ENCODE measurements at places on chromosomes 5 and 9.

- H3K27ac ChIP-seq: no peak overlapping the region
- no peaks in the 10 kb centered on the region for H3K27me3 ChIP-seq
- no peak overlapping the region for H3K4me3 ChIP-seq
- no peak for DNase-seq
Measured at GRCh38 chr5:100406640-100407039, 128.5 kb upstream of the FAM174A start.

- no peak overlapping the region for H3K27ac ChIP-seq
- no peak for DNase-seq
- H3K36me3 ChIP-seq: no peaks in the 10 kb centered on the region
- H3K4me3 ChIP-seq: no peak overlapping the region
- no peaks in the 10 kb centered on the region for H3K4me1 ChIP-seq
Measured at GRCh38 chr9:11366585-11367129, 753.9 kb upstream of the PTPRD start.

DNA sequence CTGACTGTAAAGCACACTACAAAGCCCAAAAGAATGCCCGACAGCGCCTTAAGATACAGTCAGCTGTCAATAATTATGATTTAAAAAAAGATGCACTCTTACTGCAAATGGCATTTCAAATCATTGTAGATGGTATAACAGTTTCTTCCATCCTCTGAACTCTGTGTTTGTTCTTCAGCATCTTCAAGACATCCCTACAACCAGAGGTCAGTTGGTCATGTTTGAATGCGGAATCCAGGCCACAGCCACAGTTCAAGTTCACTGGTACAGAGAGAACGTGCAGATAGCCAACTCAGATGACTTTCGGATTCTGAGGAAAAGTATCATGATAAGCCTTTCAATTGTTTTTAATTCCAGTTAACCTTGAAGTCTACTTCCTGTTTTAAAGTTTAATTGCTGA is 8.7 kb upstream of the MYOT start:
- H3K27ac ChIP-seq: no peak overlapping the region
- H3K36me3 ChIP-seq: no peaks in the 10 kb centered on the region
- DNase-seq: no peak
- no peak overlapping the region for H3K4me3 ChIP-seq
- H3K27me3 ChIP-seq: no peaks in the 10 kb centered on the region

GRCh38 chr5:10607666-10608073 is 43.8 kb downstream of the ANKRD33B start:
- H3K36me3 ChIP-seq: no peaks in the 10 kb centered on the region
- DNase-seq: no peak
- no peaks in the 10 kb centered on the region for H3K4me1 ChIP-seq
- no peak overlapping the region for H3K4me3 ChIP-seq

DNA sequence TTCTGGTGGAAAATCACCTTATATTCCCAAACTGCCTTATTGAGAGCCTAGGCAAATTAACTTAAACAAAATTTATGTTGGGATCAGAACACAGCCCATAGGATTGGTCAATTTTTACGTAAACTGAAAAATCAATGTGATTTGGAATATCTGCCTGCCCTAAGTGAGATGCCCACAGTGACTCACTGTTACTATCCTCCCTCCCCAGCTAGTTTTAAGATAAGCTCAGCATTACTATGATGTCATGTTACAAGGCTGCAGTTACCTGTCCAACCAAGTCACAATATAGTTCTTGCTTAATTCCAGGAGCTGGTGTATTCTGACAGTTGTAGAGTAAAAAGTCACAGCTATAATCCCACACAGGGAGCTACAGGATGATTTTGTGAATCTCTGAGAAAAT is 23.1 kb downstream of the SKP1 start:
- no peaks in the 10 kb centered on the region for H3K36me3 ChIP-seq
- no peaks in the 10 kb centered on the region for H3K27me3 ChIP-seq
- no peak for DNase-seq
- no peak overlapping the region for H3K4me3 ChIP-seq
- no peak overlapping the region for H3K27ac ChIP-seq

- H3K36me3 ChIP-seq: no peaks in the 10 kb centered on the region
- no peaks in the 10 kb centered on the region for H3K4me1 ChIP-seq
- H3K27ac ChIP-seq: no peak overlapping the region
- DNase-seq: no peak
- no peak overlapping the region for H3K4me3 ChIP-seq
Measured at GRCh38 chr5:157106630-157107461, 2.0 kb downstream of the HAVCR2 start.

- H3K4me3 ChIP-seq: no peak overlapping the region
- no peak overlapping the region for H3K27ac ChIP-seq
- H3K27me3 ChIP-seq: no peaks in the 10 kb centered on the region
- no peaks in the 10 kb centered on the region for H3K4me1 ChIP-seq
- DNase-seq: no peak
Measured at GRCh38 chr9:108662956-108663355, 192.8 kb downstream of the ACTL7B start.

DNA sequence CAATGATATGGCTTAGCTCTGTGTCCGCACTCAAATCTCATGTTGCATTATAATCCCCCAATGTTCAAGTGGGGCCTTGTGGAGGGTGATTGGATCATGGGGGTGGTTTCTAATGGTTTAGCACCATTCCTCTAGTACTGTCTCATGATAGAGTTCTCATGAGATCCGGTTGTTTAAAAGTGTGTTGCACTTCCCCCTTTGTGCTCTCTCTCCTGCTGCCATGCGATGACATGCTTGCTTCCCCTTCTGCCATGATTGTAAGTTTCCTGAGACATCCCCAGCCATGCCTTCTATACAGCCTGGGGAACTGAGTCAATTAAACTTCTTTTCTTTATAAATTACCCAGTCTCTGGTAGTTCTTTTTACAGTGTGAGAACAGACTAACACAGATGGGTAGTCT is 427.1 kb downstream of the CHSY3 start:
- no peak overlapping the region for H3K4me3 ChIP-seq
- no peak for DNase-seq
- H3K36me3 ChIP-seq: no peaks in the 10 kb centered on the region
- H3K27me3 ChIP-seq: no peaks in the 10 kb centered on the region
- H3K27ac ChIP-seq: no peak overlapping the region
